IMR-90 (cell line): ENCODE measurements at places on chromosomes 12 and 14. TPM values are rescaled to one million over a fixed set of nuclear protein-coding genes. Genes with fewer than 3 reads are reported as not detected.

The CACNA1C gene
- polyA plus RNA-seq: 2.6 and 2.7 TPM in 2 replicates

The VRTN gene
- polyA plus RNA-seq: not detected in 2 replicates

The GLT8D2 gene
- 43.3 and 47.9 TPM in 2 replicates for polyA plus RNA-seq

The CACNA2D4 gene
- 0.22 and 0.65 TPM in 2 replicates for polyA plus RNA-seq

The KRAS gene
- polyA plus RNA-seq: 8.1 and 10.7 TPM in 2 replicates

The CPM gene
- 1.9 and 2.0 TPM in 2 replicates for polyA plus RNA-seq

The PLXNC1 gene
- 0.77 and 1.0 TPM in 2 replicates for polyA plus RNA-seq

DNA sequence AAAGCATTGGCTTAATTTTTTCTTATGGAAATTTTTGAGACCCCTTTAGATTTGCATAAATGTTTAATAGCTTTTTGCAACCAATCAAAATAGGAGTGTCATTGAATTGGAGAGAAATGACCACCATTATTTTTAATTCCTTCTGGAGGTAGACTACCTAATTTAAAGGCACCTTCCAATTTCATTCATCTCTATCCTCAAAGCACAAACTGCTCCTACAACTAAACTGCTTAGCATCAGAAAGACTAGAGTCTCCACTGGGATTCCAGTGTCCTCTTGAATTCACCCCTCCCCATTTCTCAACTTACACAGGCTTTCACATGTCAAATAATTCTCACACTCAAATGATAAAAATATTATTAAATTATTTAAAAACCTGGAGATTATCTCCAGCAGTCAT is 168.4 kb downstream of the RPS29 start:
- no peak overlapping the region for H3K27ac ChIP-seq
- H3K27me3 ChIP-seq: no peaks in the 10 kb centered on the region
- no peak overlapping the region for H3K4me3 ChIP-seq
- no peak for DNase-seq
- no peaks in the 10 kb centered on the region for H3K4me1 ChIP-seq

DNA sequence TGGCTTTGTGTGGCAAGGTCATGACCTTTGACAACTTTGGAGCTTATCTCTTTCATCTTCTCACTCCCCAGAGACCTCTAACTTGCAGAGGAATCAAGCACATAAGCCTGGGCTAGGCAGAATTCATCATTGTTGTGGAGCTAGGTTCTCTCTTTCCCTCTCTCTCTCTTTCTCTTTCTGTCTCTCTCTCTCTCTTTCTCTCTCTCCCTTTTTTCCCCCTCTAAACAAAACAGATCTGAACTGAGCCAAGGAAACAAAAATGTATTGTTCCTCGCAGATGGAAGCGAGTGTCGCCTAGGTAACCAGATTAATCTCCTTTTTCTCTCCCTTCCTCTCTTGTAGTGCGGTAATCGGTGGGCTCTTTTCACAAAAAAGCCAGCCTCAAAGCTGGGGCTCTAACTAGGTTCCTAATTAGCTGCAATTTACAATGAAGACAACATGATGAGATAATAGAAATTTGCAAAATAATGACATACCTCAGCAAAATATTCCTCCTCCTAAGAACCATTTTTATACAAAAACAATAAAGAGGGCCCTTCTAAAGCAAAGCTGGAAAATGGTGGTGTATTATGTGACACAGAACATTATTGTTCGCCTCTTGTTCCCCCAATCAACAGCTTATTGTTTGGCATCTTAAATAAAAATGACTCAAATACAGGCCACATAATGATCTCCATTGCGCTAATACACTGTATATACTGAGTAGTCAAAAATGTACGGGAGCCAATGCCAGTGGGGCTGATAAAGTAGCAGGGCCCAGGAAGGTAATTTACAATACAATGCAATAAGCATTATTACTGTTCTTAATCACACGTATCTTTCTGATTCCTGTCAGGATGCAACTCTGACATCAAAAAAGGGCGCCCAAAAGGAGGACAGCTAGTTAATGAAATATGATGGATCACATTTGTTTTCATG is 65.7 kb upstream of the SOX5 start:
- H3K36me3 ChIP-seq: no peaks in the 10 kb centered on the region
- no peaks in the 10 kb centered on the region for H3K4me1 ChIP-seq
- DNase-seq: no peak
- no peak overlapping the region for H3K4me3 ChIP-seq

DNA sequence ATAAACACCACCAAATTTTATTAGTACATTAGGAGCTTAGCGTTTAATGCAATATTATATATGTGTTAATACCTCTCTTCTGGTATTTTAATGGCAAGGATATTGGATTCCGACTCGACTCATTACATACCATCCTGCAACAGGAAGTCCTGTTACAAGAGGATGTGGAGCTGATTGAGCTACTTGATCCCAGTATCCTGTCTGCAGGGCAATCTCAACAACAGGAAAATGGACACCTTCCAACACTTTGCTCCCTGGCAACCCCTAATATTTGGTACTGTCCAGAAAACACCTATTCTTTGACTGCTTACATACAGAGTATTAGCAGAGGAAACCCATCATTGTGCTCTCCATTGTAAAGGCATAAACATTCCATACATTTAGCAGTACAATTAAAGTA is 45.2 kb downstream of the VEZT start:
- H3K27ac ChIP-seq: no peak overlapping the region
- peak; percentile 14 for DNase-seq
- H3K27me3 ChIP-seq: no peaks in the 10 kb centered on the region
- H3K4me3 ChIP-seq: no peak overlapping the region
- no peaks in the 10 kb centered on the region; the same call in none of the 2 replicates for H3K4me1 ChIP-seq

DNA sequence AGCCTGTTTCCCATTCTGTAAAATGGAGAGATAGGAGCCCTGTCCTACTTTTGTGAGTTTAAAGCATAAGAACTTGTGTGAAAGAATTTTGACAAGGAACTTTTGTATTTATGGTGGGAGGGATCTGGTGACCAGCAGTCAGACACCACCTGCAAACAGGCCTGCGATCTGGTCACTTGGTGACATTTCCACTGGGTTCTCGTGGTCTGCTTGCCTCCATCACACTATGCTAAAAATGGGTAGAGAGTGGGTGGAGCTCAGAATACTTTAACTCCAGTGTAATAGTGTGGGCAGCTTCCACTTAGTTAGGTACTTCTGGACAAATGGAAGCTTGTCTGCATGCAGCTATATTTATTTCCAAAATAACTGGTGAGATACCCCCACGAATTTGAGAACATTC is 26.5 kb upstream of the PLXNC1 start:
- DNase-seq: no peak
- H3K36me3 ChIP-seq: no peaks in the 10 kb centered on the region
- no peak overlapping the region for H3K27ac ChIP-seq
- peaks cover 33% of the 10 kb centered on the region for H3K27me3 ChIP-seq
- no peak overlapping the region for H3K4me3 ChIP-seq

DNA sequence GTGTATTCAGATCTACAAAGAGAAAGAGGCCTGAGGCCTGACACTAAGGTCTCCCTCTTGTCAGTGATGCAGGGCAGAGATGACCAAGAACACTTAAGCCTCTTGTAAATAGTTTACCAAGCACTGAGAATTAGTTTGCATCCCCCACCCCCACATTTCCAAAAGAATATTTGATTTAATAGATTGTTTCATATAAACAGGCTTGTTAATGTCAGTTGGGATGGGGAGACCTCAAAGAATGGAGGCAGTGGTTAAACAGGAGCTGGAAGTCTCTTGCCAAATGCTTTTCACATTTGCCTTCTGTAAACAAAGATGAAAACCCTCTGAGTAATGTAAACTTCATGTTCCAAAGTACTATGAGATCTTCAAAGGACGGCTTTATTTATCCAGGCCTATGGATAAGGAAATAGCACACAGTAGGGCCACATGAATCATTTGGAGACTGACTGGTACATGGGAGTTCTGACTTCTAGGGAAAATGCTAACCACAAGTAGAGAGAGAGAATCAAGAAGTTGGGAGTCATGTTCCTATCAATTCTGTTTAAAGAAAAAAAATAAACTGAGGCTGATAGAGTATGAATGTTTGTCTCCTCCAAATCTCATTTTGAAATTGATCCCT is 234.7 kb downstream of the ANO2 start:
- no peak overlapping the region for H3K4me3 ChIP-seq
- peak; percentile 36 for DNase-seq
- H3K4me1 ChIP-seq: no peaks in the 10 kb centered on the region
- peaks cover 35% of the 10 kb centered on the region for H3K27me3 ChIP-seq

- no peak for DNase-seq
- H3K4me3 ChIP-seq: no peak overlapping the region
- no peaks in the 10 kb centered on the region for H3K4me1 ChIP-seq
- no peak overlapping the region for H3K27ac ChIP-seq
- peaks cover 21% of the 10 kb centered on the region for H3K27me3 ChIP-seq
Observed at GRCh38 chr14:105508069-105508468, 17.0 kb downstream of the TEDC1 start.

GRCh38 chr12:21354641-21355040 is 18.1 kb upstream of the IAPP start:
- no peak overlapping the region for H3K27ac ChIP-seq
- DNase-seq: no peak
- no peak overlapping the region for H3K4me3 ChIP-seq
- H3K36me3 ChIP-seq: no peaks in the 10 kb centered on the region

DNA sequence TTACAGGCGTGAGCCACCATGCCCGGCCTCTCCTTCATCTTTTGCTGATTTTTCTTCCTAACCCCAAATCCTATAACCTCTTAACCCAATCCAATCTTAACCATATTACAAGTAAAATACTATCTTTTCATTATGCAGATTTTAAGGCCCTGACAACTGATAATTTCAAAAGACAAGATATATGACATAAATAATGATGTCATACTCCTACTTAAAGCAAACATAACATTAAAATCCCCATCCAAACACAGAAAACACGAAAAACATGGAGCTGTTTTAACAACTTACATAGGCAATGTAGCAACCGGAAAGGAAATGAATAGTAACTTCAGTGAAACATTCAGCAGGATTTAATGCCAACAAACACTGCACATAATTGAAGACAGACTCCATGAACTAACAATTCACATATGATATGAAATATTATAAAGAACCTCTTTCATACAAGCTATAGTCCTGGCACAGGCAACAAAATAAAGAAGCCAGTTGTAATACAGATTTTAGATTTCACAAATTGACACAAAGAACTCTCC is 21.5 kb downstream of the USP44 start:
- H3K4me1 ChIP-seq: peaks cover 10% of the 10 kb centered on the region
- no peak overlapping the region for H3K4me3 ChIP-seq
- no peaks in the 10 kb centered on the region for H3K27me3 ChIP-seq
- H3K36me3 ChIP-seq: peaks cover 20% of the 10 kb centered on the region

- peak overlapping the region; percentile 91 for H3K27ac ChIP-seq
- H3K4me1 ChIP-seq: peaks cover 7% of the 10 kb centered on the region; the same call in 1 of the 2 replicates
- H3K36me3 ChIP-seq: no peaks in the 10 kb centered on the region
- no peak for DNase-seq
- H3K27me3 ChIP-seq: no peaks in the 10 kb centered on the region
- peak overlapping the region; percentile 85 for H3K4me3 ChIP-seq
Observed at GRCh38 chr14:92105893-92106142, 564 bp downstream of the ATXN3 start.

DNA sequence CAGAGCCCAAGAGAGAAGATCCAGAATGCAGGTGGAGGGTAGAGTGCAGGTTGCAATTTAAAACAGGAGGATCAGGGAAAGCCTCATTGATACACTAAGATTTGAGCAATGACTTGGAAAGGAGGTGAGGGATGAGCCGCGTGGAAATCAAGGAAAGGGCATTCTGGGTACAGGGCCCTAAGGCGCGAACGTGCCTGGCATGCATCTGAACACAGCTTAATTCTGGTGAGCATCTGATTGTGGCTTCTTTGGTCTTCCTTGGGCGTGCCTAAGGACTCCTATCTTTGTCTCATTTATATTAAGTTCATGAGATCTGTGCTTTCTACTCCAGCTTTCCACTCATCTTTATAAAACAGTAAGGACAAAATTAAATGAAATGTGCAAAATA is 79.3 kb downstream of the NTF3 start:
- H3K27me3 ChIP-seq: no peaks in the 10 kb centered on the region
- H3K4me1 ChIP-seq: peaks cover 7% of the 10 kb centered on the region
- peaks cover 3% of the 10 kb centered on the region; the same call in 1 of the 2 replicates for H3K36me3 ChIP-seq

DNA sequence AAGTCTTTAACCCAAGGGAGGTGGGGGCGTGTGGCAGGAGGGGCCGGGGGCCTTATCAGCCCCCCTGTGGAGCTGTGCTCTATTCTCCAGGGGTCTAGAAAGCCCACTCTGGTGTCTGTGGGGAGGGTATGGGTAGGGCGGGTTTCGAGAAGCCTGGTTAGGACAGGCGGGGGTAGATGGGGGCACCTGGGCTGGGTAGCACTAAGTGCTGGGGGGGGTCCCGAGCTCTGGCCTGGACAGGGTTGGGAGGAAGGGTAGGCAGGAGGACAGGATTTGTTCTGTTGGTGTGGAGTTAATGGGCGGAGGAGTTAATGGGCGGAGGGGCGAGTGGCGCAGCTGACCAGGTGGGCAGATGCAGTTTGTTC is 2.0 kb downstream of the PACS2 start:
- H3K27ac ChIP-seq: no peak overlapping the region
- DNase-seq: no peak
- no peaks in the 10 kb centered on the region for H3K27me3 ChIP-seq

DNA sequence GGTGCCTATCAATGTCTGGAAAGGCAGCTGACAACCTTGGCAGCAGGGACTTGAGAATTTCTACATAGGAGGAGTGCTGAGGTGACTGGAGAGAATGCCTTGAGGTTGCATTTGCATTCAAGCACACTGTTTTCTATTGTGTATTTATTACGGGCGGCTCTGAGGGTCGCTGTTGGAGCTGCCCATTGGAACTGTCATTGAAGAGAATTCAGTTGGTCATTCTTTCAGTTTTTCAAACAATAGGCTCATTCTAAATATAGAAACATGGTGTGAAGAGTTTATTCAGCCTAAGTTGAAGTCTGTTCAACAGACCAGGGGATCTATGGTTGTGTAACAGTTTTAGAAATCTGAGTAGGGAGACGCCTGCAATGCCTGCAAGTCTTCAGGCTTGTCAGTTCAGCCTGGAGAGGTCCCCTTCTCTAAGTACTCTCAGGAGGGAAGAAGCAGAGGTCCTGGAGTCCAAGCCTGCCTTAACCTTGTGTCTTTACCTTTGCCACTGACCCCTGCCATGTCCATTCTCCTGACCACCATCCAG is 9.8 kb upstream of the ABHD12B start:
- no peak overlapping the region; the same call in 1 of the 2 replicates for H3K27ac ChIP-seq
- H3K4me3 ChIP-seq: no peak overlapping the region
- peaks cover 17% of the 10 kb centered on the region for H3K4me1 ChIP-seq
- no peaks in the 10 kb centered on the region for H3K27me3 ChIP-seq

- DNase-seq: no peak
- no peak overlapping the region for H3K27ac ChIP-seq
- no peak overlapping the region for H3K4me3 ChIP-seq
- H3K4me1 ChIP-seq: no peaks in the 10 kb centered on the region
Observed at GRCh38 chr12:71645268-71645667, 18.4 kb downstream of the ZFC3H1 start.

DNA sequence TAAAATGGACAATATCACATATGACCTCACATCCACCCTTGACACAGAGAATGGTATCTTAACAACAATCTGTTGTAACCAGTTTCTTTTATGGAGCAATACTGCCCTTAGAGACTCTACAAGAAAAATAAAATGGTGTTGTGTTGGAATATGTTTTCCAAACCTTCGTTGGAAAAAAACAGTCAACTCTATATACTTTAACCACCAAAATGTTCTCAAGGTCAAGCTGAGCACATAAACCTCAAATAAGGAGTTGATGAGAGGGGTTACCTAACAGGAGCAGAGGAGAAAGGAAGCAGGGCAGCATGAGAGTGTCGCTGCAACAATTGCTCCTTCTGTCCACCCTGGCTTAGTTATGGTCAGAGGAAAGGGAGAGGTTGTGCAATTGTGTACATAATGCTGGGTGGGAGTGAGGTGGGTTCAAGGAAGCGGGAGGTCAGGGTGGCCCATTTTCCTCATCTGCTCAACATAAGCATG is 179.2 kb upstream of the BMP4 start:
- H3K4me1 ChIP-seq: peaks cover 2% of the 10 kb centered on the region; the same call in 1 of the 2 replicates
- no peaks in the 10 kb centered on the region for H3K36me3 ChIP-seq
- DNase-seq: no peak
- H3K27ac ChIP-seq: no peak overlapping the region
- no peak overlapping the region for H3K4me3 ChIP-seq
